ENCODE measurements at places on chromosomes 4 and X.

- no peak for DNase-seq
Measured at GRCh38 chr4:182103614-182104319, 139.4 kb upstream of the TENM3 start.

- no peak for DNase-seq
Measured at GRCh38 chrX:129959493-129959832, 23.0 kb upstream of the BCORL1 start.

GRCh38 chr4:85751866-85752265, 276.9 kb downstream of the ARHGAP24 start:
- DNase-seq: no peak

DNA sequence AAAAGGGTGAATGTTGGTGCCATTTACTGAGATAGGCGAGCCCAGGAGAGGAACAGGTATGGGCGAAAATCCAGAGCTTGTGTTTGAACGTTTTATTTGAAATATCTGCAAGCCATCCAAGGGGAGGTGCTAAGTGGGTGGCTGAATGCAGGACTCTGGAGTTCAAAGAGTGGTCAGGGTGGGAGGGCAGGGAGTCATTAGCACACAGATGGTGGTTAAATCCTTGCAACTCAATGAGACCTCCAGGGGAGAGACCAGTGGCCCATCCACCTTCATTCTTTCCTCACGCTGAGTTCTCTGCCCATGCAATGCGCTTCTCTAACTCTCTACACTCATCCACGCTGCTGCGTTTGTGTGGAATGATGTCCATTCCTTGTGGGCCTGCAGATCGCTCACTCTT, 101.1 kb downstream of the VCX3B start:
- no peak for DNase-seq

- no peak for DNase-seq
Measured at GRCh38 chrX:45001048-45001447, 128.1 kb downstream of the KDM6A start.

DNA sequence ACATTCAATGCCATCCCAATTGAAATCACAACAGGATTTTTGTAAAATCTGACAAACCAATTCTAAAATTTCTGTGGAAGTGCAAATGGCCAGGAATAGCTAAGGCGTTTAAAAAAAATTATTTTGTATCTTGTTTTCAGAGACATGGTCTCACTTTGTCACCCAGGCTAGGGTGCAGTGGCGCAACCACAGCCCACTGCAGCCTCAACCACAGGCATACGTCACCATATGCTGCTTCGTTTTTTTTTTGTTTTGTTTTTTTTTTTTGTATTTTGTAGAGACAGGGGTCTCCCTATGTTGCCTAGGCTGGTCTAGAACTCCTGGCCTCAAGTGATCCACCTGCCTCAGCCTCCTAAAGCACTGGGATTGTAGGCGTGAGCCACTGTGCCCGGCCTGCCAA, 24.5 kb downstream of the ZNF41 start:
- no peak for DNase-seq

GRCh38 chr4:124504431-124504830, 208.1 kb downstream of the ANKRD50 start:
- no peak for DNase-seq

GRCh38 chrX:121106484-121107235, 59.2 kb downstream of the GLUD2 start:
- no peak for DNase-seq

DNA sequence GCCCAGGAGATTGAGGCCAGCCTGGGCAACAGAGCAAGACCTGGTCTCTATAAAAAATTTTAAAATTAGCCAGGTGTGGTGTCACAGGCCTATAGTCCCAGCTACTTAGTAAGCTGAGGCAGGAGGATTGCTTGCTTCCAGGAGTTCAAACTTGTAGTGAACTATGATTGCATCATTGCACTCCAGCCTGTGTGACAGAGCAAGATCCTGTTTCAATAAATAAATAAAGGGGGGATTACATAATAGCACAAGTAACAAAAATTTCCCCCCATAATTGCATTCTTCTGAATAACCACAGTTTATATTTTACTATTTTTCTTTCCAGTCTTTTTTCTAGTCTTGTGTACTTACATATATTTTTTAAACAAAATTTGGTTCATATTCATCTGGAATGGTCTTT, 135.6 kb downstream of the CHIC2 start:
- no peak for DNase-seq

DNA sequence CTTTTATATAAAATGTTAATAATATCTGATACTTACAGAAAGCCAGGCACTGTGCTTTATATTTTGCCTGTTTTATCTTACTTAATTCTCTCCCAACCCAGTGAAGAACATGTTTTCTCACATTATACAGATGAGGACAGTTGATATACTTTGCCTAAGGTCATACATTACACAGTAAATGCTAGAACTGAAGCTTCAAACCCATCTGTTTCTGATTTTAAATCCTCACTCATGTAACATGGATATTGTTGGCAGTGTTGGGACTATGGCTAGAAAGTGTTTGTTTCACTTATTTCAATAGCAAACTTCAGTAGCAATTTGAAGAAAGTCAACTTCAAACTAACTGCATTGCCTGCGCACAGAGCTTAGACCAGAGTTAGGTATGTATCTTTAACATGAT, 57.4 kb downstream of the RAPGEF2 start:
- DNase-seq: no peak

DNA sequence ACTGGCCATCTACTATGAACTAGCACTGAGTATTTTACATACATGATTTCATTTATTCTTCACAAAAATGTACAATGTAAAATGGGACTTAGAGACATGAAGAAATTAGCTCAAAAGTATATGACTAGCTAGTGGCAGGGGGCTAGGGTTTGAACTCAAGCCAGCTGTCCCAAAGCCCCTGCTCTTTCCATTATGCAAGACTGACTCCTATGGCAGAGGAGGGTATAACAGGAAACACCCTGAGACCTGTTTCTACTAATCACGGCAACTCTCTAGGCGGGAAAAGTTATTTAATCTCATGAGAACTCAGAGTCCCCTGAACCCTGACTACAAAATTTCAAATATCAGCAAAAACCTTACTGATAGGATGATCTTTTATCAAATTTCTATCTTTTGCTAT, 150.6 kb downstream of the PRDM5 start:
- DNase-seq: no peak

GRCh38 chr4:64781737-64782326, 372.6 kb upstream of the TECRL start:
- DNase-seq: no peak

GRCh38 chr4:74292111-74292870, 16.0 kb upstream of the EPGN start:
- no peak for DNase-seq

DNA sequence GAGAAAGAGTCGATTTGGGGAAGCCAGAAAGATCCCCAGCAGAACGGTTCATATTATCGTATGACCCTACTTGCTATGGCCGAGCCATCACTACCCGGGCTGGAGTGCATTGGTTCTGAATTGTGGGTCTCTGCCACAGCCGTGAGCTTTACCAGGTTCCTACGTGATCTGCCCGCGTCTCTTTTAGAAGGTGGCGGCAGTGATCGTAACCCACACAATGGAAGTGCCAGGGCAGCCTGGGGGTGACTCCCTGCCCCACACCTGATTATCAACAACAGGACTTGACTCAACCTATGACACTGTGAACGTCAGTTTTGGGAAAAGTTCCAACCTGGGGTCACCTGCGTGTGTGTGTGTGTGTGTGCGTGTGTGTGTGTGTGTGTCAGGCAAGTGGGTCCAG, 90.8 kb downstream of the SHOX start:
- DNase-seq: peak; percentile 4

GRCh38 chrX:13932416-13932815, 97.3 kb downstream of the GEMIN8 start:
- no peak for DNase-seq

DNA sequence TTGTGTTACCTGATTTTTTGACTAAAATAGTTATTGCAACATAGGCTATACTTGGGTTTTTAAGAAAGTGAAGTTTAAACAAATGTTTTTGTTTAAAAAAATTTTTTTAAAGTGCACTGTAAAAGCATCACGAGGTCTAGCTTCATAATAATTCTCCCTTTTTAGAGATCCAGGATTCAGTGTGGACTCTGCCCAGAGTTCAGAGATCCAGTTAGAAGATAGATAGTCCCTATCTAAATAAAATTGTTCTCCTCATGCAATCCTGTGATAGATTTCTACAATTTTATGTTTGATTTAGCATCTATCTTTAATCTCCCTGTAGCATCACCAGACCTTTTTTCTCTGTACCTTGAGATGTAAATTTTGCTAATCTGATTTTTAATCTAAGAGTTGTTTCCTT, 85.5 kb upstream of the HPGD start:
- DNase-seq: no peak

DNA sequence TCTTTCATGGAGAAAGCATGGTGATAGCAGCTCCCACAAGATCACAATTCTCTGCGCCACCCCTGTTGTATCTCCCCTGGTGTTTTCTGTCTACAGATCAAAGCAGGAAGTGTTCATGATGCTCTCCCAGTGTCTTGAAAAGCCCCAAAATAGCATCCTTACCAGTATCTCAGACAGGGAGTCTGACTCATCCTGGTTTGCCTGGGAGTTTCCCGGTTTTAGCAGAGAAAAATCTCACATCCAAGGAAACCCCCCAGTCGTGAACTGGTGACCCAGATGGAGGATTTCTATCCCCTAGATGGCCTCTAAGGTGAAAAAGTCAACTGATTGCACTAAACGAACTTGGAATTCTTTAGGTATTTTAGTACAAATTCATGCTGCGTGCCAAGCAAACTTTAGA, 64.3 kb upstream of the NR0B1 start:
- no peak for DNase-seq

- no peak for DNase-seq
Measured at GRCh38 chr4:39660045-39660444, 21.4 kb upstream of the SMIM14 start.

DNA sequence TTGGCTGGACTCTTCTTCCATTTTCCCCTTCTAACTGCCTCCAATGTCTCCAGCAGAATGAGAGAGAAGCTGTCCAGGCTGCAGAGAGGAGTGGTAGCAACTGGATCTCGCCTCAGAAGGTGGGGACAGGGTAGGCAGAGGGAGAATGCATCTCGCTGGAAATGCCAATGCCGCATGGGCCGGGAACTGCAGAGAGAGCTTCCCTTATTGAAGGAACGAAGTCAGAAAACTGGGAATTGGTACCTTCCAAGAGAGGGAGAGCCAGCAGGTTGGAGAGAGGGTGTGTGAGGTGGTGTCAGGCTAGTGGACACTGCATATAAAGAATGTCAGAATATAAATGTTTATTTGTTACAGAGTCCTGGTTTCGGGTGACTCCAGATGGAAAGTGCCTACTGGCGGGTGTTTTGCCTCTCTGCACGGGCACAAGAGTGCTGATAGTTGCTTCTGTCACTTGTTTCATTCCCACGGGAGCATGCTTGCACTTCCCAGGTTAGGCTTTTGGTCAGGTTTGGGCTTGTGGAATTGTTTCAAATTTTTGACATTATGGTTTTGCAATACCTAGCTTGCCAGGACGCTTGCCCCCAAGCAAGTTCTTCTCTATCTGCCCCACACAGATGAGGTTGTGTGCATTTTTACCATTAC, 156.8 kb upstream of the STS start:
- no peak for DNase-seq

- DNase-seq: no peak
Measured at GRCh38 chr4:931194-931959, 739 bp downstream of the GAK start.

- DNase-seq: no peak
Measured at GRCh38 chr4:76028350-76028765, 5.1 kb upstream of the CXCL10 start.

- no peak for DNase-seq
Measured at GRCh38 chr4:128359422-128359821, 71.8 kb upstream of the PGRMC2 start.

DNA sequence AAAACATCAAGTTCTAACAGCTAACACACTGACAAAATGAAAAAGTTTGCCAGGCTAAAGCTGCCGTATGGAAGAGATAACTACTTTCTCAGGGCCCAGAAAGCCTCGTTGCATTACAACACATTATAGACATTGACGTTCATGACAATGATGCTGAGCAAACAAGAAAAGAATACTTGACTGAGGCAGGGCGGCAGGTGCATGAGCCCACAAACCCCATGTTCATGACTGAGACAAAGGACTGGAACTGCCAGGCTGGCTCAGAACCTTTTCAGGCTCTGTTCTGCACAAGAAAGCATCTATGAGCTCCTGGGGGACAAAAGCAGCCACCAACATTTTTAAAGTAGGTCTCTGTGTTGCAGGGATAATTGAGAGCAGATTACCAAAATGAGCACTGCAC, 13.6 kb downstream of the TLR6 start:
- no peak for DNase-seq

DNA sequence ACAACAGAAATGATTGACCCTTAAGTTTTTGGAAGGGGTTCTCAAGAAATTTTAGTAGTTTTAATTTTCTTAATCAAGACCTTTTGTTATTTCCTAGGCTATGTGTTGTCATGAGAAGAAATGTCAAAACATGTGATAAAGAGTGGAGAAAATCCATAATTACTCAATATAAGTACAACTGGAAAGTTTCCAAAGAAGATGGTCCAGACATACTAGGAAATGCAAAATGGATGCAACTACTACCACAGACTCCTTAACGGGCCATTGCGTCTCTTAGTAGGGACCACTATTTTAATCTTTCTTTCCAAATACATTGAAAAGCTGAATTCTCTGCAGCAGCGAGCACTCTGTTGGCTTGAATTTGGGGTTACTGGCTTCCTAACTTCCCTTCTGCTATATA, 148.8 kb downstream of the NWD2 start:
- DNase-seq: no peak

DNA sequence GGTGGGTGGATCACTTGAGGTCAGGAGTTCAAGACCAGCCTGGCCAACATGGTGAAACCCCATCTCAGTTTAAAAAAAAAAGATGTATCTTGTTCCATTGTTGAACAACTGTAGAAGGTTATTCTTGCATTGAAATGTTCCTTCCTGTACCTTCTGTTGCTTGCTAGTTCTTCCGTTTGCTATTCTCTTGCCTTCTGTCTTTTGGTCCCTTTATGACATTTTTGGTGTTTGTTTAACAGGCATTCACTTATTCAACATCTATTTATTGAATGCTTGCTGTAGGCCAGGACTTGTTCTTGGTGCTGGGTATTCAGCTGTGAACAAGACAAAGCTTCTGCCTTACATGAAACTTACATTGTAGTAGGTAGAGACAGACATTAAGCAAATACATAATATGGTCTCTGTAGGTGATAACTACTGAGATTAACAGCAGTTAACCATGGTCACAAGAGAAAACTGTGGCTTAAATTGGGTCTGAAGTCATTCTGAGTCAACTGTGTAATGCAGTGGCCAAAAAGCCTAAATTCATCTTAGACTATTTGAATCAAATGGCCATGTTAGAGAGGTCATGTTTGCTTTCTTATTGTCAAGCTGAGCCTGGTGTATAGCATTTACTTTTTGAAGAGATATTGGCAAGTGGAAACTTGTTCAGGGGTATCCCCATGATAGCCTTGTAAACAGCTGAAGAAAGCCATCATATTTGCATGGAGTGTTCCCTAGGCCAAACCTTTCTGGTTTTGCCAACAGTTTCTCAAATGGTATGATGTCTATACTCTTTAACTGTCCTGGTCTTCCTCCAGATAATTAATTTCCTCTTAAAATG, 35.6 kb downstream of the GAB1 start:
- DNase-seq: no peak

- no peak for DNase-seq
Measured at GRCh38 chr4:31548021-31548420, 827.9 kb downstream of the PCDH7 start.
